ENCODE measurements at places on chromosomes 3 and 15.

GRCh38 chr3:122390665-122391064, 6.7 kb downstream of the FAM162A start:
- no peak for DNase-seq

DNA sequence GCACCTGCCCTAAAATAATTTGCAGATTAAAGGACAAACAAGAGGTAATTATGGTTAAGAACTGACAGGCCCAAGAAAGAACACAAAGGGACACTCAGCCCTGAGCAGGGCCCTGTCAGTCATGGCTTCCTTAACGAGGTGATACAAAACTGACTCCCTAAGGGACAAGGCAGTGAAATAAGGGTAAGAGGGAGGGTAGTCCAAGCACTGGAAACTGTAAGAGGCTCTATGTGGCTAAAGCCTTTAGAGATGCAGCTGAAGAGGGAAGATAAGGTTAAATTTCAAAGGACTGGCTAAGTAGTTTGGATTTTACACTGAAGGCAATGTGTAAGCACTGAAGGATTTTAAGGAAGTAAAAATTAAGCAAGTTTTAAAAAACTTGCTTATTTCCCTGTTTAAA, 3.9 kb downstream of the ATR start:
- no peak for DNase-seq

DNA sequence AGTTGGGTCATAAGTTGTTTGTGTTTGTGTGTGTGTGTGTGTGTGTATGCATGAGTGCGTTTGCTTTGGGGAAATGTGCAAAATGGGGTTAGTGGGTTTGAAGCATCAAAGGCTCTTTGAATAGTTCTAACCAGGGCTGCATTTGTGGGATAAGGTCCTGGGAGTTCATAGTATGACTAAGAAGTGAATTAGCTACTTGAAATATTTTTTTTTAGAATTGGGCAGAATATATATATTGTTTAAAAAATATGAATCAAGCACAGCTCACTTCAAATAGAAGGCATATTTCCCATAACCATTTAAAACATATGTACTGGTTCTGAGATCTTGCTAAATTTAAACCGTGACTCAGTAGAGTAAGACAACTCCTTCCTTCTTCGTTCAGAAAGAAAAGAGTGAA, 43.1 kb downstream of the IGF2BP2 start:
- no peak for DNase-seq

- DNase-seq: no peak
Measured at GRCh38 chr3:124516333-124516732, 213.9 kb upstream of the UMPS start.

DNA sequence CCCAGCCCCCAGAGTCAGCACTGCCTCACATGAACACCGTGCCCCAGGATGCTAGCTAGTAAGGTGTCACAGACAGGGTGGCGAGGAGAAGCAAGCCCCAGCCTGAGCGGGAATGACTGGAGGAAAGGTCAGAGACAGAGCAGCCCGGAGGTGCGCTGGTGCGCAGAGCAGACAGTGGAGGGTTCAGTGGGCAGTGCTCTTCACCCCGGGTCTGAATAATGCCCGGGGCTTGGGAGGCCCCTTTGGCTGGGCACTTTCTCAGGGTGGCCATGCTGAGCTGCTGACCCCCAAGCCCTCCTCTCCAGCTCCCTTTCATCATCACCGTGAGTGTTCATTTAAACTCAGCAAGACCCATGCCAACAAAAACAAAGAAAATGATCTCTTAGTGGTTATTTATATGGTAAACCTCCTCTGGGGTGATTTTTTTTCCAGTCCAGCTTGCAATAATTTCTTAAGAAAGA, 110.8 kb downstream of the VGLL4 start:
- no peak for DNase-seq

DNA sequence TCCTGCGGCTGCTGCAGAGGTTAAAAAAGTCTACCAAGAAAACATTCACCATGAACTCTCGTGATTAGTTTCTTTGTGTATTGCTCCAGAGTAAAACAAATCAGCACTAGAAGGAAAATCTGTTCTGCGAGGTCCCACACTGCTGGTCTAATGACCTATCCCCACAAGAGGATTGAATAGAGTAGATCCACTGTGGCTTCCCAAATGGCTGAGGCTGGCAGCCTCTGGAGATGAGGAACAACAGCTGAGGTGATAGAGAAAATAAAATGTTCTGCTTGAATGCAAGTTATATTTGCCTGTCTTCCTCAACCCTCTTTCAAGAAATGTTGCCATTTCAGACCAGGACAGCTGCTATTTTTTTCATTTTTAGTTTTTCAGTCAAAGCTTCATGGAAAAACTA, 883.3 kb downstream of the CADM2 start:
- no peak for DNase-seq

All from head of caudate nucleus (tissue), 42 donors.